ENCODE measurements at places on chromosomes 11 and 22. TPM values are rescaled to one million over a fixed set of nuclear protein-coding genes. Genes with fewer than 3 reads are reported as not detected.
A peak's percentile ranks its signal among the peaks of the same experiment; 100 is the strongest.

The DDI1 gene
- total RNA-seq, result not detected

The KDM2A gene
- total RNA-seq, result 65.2 TPM

The PANX2 gene
- total RNA-seq, result 2.8 TPM

The OR5AN1 gene
- not detected for total RNA-seq

The MMP13 gene
- 3.9 TPM for total RNA-seq

The DNAJB13 gene
- total RNA-seq, result 1.3 TPM

The CEP126 gene
- 2.1 TPM for total RNA-seq

DNA sequence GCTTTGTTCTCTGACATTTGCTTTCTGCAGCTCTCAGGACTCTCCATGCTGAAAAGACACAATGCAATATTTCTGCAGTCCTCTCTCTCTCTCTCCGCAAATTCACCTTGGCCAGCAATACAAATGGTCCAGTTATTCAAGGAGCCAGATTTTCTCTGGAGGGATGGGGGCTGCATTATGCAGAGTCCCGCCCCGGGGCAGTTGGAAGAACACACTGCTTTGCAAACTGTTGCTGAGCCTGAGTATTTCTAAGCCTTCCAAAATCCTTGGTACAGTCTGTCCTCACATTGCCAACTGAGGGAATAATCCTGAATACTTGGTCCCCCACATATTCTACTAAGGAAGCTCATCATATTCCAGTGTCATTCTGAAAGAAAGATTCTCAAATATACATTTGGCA is 94.3 kb upstream of the ZC3H12C start:
- peaks cover 15% of the 10 kb centered on the region for H3K4me1 ChIP-seq
- no peak for DNase-seq
- H3K27ac ChIP-seq, result no peak overlapping the region
- H3K36me3 ChIP-seq, result no peaks in the 10 kb centered on the region

GRCh38 chr11:122976061-122976733 is 5.4 kb downstream of the BSX start:
- H3K27me3 ChIP-seq, result peaks cover 89% of the 10 kb centered on the region
- H3K36me3 ChIP-seq, result no peaks in the 10 kb centered on the region
- H3K27ac ChIP-seq, result no peak overlapping the region
- no peak for DNase-seq
- no peak overlapping the region for H3K4me3 ChIP-seq

GRCh38 chr11:123452794-123453193 is 22.7 kb downstream of the GRAMD1B start:
- H3K36me3 ChIP-seq, result no peaks in the 10 kb centered on the region
- H3K4me1 ChIP-seq, result peaks cover 5% of the 10 kb centered on the region
- DNase-seq, result no peak
- no peak overlapping the region for H3K4me3 ChIP-seq

DNA sequence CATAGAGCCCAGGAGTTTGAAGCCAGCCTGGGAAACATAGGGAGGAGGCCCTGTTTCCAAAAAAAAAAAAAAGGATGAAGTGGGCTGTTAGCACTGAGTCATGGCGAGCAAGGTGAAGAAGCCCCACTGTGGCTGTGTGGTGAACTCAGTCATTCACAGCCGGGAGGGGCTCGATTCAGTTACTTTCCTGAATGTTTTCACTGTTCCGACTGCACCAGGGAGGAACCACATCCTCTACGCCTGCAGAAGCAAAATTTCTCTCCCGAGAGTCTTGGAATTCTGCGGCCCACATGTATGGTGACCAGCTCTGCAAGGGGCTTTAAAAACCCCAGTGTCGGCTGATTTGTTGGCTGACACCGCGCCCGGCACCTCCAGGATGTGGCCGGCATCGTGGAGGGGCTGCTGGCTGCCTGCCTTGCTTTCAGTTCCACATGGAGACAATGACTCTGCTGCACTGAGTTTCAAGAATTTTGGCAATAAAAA is 27.8 kb upstream of the GRAMD4 start:
- peak overlapping the region; percentile 66 for H3K27ac ChIP-seq
- DNase-seq, result peak; percentile 89
- peaks cover 25% of the 10 kb centered on the region for H3K4me1 ChIP-seq
- H3K4me3 ChIP-seq, result peak overlapping the region; percentile 47
- no peaks in the 10 kb centered on the region for H3K36me3 ChIP-seq

- DNase-seq, result no peak
- no peaks in the 10 kb centered on the region for H3K4me1 ChIP-seq
- H3K4me3 ChIP-seq, result no peak overlapping the region
These were observed 38.8 kb downstream of the OR9I1 start for GRCh38 chr11:58086528-58086927.

DNA sequence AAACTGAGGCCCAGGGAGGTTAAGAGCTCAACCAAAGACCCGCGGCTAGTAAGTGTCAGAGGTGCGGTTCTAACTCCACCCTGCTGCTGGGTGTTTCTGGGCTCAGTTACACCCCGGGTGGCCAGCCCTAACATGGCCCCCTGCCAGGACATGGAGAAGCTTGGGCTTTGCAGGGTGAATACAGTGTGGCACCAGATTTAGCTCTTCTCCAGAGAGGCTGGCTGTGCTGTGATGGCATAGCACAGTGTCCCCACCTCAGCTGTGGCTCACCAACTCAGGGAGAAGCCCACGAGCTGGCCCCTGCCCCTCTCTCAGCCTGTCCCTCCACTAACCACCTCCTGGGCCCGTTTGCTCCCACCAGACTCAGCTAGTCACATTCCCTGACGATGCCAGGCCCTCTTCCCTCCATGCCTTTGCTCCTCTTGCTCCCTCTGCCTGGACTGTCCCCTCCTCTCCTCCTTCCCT is 7.0 kb downstream of the UCP3 start:
- H3K4me1 ChIP-seq, result no peaks in the 10 kb centered on the region
- no peak overlapping the region for H3K27ac ChIP-seq
- no peak overlapping the region for H3K4me3 ChIP-seq
- H3K27me3 ChIP-seq, result no peaks in the 10 kb centered on the region

GRCh38 chr11:95512682-95513081 is 276.9 kb downstream of the FAM76B start:
- peaks cover 5% of the 10 kb centered on the region for H3K27me3 ChIP-seq
- H3K36me3 ChIP-seq, result no peaks in the 10 kb centered on the region
- peak overlapping the region; percentile 67 for H3K27ac ChIP-seq
- H3K4me3 ChIP-seq, result no peak overlapping the region
- peaks cover 12% of the 10 kb centered on the region for H3K4me1 ChIP-seq

- H3K27ac ChIP-seq, result no peak overlapping the region
- no peaks in the 10 kb centered on the region for H3K36me3 ChIP-seq
- H3K4me3 ChIP-seq, result no peak overlapping the region
These were observed 331.8 kb downstream of the FAT3 start for GRCh38 chr11:92556431-92556830.

DNA sequence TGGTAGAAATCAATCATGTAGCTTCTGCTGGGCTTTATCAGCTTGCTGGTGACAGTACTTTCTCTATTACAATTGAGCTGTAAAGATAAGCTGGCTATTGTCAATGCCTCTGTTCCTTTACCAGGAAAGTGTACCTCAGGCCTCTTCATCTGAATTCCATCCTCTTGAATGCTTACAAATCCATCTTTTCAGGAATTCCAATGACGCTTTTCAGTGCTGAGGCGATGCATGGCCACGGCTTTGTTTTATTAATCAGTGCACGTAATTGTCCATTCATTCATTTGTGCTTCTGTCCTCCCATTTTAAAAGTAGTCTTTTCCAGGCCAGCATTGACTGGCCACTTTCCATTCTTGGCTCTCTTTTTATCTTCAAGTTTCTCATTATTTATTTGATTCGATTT is 202.0 kb downstream of the PGR start:
- H3K36me3 ChIP-seq, result no peaks in the 10 kb centered on the region
- peak; percentile 81 for DNase-seq
- H3K27me3 ChIP-seq, result no peaks in the 10 kb centered on the region
- H3K27ac ChIP-seq, result peak overlapping the region; percentile 41
- H3K4me1 ChIP-seq, result peaks cover 31% of the 10 kb centered on the region
- no peak overlapping the region for H3K4me3 ChIP-seq

DNA sequence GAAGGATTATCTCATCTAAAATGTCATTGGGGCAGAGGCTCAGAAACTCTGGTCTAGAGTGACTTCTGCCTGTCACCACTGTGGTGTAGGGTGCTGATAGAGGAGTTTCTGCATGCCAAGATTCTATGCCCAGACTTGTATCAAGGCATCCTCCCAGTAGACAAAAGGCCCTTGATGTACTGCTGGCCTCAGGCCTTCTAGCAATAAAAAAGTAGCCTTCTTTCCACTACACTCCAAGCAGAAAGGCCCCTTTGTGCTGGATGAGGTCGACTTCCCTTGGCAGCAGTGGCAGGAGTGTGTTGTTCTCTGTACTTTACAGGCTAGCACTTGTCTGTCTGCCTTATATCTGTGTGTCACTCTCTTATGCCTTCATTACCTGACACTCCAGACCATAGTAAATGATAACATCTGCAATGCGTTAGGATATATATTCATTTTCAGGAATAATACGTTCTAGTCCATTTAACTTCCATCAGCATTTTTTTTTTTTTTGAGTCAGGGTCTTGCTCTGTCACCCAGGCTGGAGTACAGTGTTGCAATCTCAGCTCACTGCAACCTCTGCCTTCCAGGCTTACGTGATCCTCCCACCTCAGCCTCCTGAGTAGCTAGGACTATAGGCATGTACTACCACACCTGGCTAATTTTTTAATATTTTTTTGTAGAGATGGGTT is 49.5 kb upstream of the RRM1 start:
- H3K4me1 ChIP-seq, result no peaks in the 10 kb centered on the region
- H3K27ac ChIP-seq, result no peak overlapping the region
- H3K36me3 ChIP-seq, result no peaks in the 10 kb centered on the region

GRCh38 chr11:101091781-101092180 is 37.8 kb downstream of the PGR start:
- H3K36me3 ChIP-seq, result no peaks in the 10 kb centered on the region
- H3K4me1 ChIP-seq, result no peaks in the 10 kb centered on the region

- no peak overlapping the region for H3K27ac ChIP-seq
- DNase-seq, result no peak
- H3K4me1 ChIP-seq, result no peaks in the 10 kb centered on the region
- H3K27me3 ChIP-seq, result peaks cover 13% of the 10 kb centered on the region
- no peak overlapping the region for H3K4me3 ChIP-seq
These were observed 79.1 kb upstream of the ALX4 start for GRCh38 chr11:44388828-44389657.

- no peaks in the 10 kb centered on the region for H3K4me1 ChIP-seq
- no peaks in the 10 kb centered on the region for H3K27me3 ChIP-seq
- no peak for DNase-seq
- H3K27ac ChIP-seq, result no peak overlapping the region
- H3K4me3 ChIP-seq, result no peak overlapping the region
These were observed 29.1 kb downstream of the TOLLIP start for GRCh38 chr11:1280116-1281035.

- H3K27me3 ChIP-seq, result peaks cover 8% of the 10 kb centered on the region
- no peak overlapping the region for H3K4me3 ChIP-seq
- H3K36me3 ChIP-seq, result no peaks in the 10 kb centered on the region
- no peak overlapping the region for H3K27ac ChIP-seq
These were observed 36.6 kb downstream of the KCNJ1 start for GRCh38 chr11:128830290-128831173.

- no peaks in the 10 kb centered on the region for H3K36me3 ChIP-seq
- H3K4me1 ChIP-seq, result no peaks in the 10 kb centered on the region
- DNase-seq, result no peak
- H3K27ac ChIP-seq, result no peak overlapping the region
These were observed 1329.3 kb downstream of the TBC1D22A start for GRCh38 chr22:48091656-48092223.

- H3K36me3 ChIP-seq, result no peaks in the 10 kb centered on the region
- H3K4me1 ChIP-seq, result peaks cover 8% of the 10 kb centered on the region
- H3K27me3 ChIP-seq, result peaks cover 10% of the 10 kb centered on the region
- H3K4me3 ChIP-seq, result no peak overlapping the region
- DNase-seq, result no peak
- H3K27ac ChIP-seq, result no peak overlapping the region
These were observed 14.0 kb downstream of the CD6 start for GRCh38 chr11:60985501-60985900.

DNA sequence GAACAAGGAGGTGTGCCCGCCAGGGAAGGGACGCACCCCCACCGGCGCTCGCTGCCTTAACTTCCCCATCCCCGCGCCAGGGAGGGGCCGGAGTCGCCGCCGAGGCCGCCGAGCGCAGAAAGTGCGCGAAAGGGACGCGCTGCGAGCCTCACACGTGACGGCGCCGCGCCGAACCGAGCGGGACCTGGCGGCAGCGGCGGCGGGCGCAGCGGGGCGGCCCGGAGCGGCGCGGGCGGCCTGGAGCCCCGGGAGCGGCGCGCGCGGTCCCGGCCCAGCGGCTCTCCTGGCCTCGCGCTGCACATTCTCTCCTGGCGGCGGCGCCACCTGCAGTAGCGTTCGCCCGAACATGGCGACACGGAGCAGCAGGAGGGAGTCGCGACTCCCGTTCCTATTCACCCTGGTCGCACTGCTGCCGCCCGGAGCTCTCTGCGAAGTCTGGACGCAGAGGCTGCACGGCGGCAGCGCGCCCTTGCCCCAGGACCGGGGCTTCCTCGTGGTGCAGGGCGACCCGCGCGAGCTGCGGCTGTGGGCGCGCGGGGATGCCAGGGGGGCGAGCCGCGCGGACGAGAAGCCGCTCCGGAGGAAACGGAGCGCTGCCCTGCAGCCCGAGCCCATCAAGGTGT is at the start of gene SORL1:
SORL1 (plus strand) TSS at position 329 of the 623 bp plus-strand sequence; CDS start at position 347, 18 bp downstream.
- no peak within 1 kb of the TSS for H3K27ac ChIP-seq
- H3K4me3 ChIP-seq, result peak within 1 kb of the TSS; percentile 58
- H3K36me3 ChIP-seq, result no peaks in the 10 kb centered on the region
- H3K4me1 ChIP-seq, result peaks cover 9% of the 10 kb centered on the region

DNA sequence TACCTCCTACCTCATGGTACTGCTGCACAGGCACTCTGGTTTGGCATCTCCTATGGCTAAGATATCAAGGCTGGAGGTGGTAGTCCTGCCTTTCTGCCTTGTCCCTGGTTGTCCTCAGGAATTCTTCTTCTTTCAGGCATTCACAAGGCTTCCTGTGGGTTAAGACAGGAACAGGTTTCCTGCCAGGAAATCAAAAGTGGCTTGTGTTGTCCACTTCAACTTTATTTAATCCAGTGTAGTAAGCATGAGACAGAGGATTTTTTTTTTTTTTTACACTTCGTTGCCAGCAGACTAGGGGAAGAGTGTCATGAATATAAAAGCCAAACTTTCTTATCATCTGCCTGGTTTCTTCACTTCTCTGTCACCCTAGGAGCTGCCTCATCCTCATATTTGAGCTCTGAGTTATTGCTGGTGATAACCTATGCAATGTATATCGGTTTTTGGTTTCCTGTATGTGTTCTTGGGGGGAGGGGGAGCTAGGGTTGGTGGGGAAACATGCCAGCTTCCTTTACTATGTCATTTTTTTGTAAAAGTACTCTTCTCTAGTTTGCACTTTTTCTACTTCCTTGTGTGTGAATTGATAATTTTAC is 50.2 kb downstream of the XKR3 start:
- no peaks in the 10 kb centered on the region for H3K27me3 ChIP-seq
- H3K4me3 ChIP-seq, result no peak overlapping the region
- DNase-seq, result no peak
- no peaks in the 10 kb centered on the region for H3K36me3 ChIP-seq

DNA sequence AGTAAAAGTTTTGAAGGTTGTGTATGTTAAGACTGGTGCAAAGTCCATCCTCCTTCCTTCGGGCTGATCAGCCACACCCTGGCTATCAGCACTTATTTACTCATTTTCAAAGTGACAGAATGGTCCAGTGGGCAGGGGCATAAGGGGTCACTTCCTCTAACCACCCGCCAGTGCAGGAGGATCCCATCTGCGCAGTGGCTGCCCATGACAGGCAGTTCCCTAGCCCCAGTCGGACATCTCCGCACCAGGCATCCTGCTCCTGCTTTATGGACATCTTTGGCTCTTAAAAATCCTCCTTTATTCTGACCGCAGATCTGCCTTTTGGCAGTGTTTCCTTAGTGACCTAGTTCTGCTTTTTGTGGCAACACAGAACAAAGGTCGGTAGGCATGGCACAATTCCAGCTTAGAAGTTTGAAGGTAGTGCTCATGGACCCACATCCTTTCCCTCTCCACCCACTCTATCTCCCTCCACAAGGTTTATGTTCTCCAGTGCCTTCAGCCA is 55.9 kb downstream of the BMAL1 start:
- H3K4me1 ChIP-seq, result peaks cover 51% of the 10 kb centered on the region
- peak; percentile 51 for DNase-seq
- H3K36me3 ChIP-seq, result no peaks in the 10 kb centered on the region
- H3K4me3 ChIP-seq, result no peak overlapping the region
- H3K27me3 ChIP-seq, result no peaks in the 10 kb centered on the region

Measured in astrocyte (in vitro differentiated cells and primary cell).